ENCODE measurements at places on chromosomes 11 and 22. TPM values are rescaled to one million over a fixed set of nuclear protein-coding genes. Genes with fewer than 3 reads are reported as not detected.
A peak's percentile ranks its signal among the peaks of the same experiment; 100 is the strongest.

Gene OR8D1
- not detected for total RNA-seq

- DNase-seq: no peak
These were observed 355.7 kb downstream of the CNTN5 start for GRCh38 chr11:99376463-99376862.

GRCh38 chr22:24595228-24595627 lies 2.4 kb upstream of the LRRC75B start:
- peak; percentile 34 for DNase-seq

- no peak for DNase-seq
These were observed 138.5 kb upstream of the CTSC start for GRCh38 chr11:88475991-88476418.

- DNase-seq: no peak
These were observed 144.3 kb downstream of the TEAD1 start for GRCh38 chr11:12818333-12819015.

Data from right cardiac atrium (tissue), 5 donors.